ENCODE measurements at places on chromosomes 4 and X. TPM values are rescaled to one million over a fixed set of nuclear protein-coding genes. Genes with fewer than 3 reads are reported as not detected.

SLC16A2 gene
- total RNA-seq, result 8.2 TPM

GLOD5 gene
- total RNA-seq, result not detected

ADH1A gene
- total RNA-seq, result not detected

ANK2 gene
- 208 TPM for total RNA-seq

FGF13 gene
- 1.2 TPM for total RNA-seq

DMD gene
- total RNA-seq, result 256 TPM

TBX22 gene
- not detected for total RNA-seq

HSFX1 gene
- total RNA-seq, result 2.0 TPM

CACNA1F gene
- 0.08 TPM for total RNA-seq

AFP gene
- not detected for total RNA-seq

BCOR gene
- 24.2 TPM for total RNA-seq

EDNRA gene
- 15.4 TPM for total RNA-seq

GSPT2 gene
- total RNA-seq, result 8.6 TPM

ARX gene
- total RNA-seq, result not detected

CCNQ gene
- 23.3 TPM for total RNA-seq

BANK1 gene
- 0.22 TPM for total RNA-seq

DNA sequence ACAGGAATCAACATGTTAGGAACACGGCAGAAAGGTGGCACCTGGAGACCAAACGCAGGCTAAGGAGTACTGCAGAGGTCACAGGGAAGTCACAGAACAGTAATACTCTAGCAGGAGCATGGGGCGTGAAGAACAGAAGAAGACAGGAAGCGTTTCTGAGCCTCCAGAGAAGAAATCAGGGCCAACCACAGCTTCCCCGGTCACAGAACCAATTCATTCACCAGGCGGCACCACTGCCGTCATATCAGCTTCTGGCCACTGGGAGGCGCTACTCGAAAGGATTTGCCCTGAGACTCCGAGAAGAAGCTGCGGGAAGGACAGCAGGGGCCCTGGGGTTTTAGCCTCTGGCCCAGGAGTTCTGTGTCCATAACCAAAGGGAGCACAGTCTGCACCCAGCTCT lies 78.0 kb upstream of the DRD5 start:
- DNase-seq, result no peak

- no peak for DNase-seq
Measured at GRCh38 chr4:29536745-29537144, 1183.4 kb upstream of the PCDH7 start.

DNA sequence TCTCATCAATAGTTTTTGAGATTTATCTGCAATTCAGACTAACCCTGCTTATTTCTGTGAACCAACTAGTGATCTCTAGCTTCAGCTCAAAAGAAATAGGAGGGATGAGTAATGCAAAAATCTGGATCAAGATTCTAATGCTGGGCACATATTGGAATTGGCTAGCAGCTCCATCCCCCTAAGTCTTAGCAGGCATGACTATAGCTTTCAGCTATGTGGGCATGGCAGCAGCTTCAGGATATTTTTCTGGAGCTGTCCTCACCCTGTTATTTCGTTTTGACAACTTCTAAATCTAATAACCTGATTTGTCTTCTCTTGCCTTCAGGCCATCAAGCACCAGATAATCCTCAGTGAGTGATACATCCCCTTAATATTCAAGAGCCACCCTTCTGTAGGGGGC lies 50.8 kb upstream of the GNPDA2 start:
- no peak for DNase-seq

- no peak for DNase-seq
Measured at GRCh38 chr4:89422441-89422990, 114.9 kb upstream of the GPRIN3 start.

DNA sequence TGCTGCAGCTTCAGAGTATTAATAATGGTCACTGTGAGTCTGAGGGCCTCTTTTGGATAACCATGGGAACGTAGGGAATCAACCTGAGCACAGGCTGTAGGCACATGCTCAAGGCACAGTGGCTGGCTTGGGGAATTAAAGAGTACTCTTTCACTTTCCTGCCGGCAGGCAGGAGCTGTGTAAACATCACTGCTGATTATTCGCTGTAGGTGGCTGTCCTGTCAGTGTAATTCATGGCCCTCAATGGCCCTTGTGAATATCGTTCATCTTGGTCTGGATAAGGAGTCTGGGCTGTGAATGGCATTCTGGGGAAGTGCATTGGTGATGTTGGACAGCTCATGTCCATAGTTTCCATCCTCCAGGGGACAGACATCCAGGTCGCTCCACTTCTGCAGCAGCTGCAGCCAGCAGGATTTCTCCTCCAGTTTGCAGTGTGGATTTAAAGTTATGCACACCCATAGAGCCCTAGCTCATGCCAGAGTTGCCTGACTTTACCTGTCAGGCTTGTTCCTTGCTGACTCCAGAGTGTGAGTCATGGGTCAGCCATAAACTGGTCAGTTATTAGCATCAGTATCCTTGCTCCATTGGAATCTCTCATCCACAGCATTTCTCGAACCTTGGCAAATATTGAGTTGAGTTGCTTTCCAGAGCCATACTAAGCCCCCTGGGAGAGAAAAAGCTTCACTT lies 43.0 kb downstream of the C4orf33 start:
- DNase-seq, result no peak

DNA sequence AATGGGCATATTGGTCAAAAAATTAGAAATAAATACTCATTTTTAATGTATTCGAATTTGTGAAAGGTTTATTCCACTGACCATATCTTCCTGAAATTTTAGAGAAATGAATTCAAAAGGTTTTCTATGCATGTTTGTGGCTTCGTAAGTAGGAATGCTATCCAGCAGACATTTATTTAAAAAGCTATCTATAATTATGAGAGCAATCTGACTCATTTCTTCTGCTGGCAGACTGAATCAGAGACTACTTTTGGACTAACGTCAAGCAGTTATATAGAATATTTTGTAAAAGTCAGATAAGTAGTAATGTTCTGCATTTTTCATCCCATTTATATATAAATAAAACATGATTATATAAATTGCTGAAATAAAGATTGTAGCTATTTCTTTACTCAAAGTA lies 125.0 kb downstream of the SPCS3 start:
- no peak for DNase-seq

- DNase-seq, result no peak
Measured at GRCh38 chr4:138949866-138950265, 65.7 kb upstream of the NOCT start.

GRCh38 chr4:55545641-55546505 lies 836 bp downstream of the CLOCK start:
- DNase-seq, result peak; percentile 87

GRCh38 chrX:71215338-71215912 lies 7.6 kb upstream of the GJB1 start:
- DNase-seq, result no peak

GRCh38 chr4:6761649-6762615 lies 20.6 kb upstream of the KIAA0232 start:
- DNase-seq, result no peak

DNA sequence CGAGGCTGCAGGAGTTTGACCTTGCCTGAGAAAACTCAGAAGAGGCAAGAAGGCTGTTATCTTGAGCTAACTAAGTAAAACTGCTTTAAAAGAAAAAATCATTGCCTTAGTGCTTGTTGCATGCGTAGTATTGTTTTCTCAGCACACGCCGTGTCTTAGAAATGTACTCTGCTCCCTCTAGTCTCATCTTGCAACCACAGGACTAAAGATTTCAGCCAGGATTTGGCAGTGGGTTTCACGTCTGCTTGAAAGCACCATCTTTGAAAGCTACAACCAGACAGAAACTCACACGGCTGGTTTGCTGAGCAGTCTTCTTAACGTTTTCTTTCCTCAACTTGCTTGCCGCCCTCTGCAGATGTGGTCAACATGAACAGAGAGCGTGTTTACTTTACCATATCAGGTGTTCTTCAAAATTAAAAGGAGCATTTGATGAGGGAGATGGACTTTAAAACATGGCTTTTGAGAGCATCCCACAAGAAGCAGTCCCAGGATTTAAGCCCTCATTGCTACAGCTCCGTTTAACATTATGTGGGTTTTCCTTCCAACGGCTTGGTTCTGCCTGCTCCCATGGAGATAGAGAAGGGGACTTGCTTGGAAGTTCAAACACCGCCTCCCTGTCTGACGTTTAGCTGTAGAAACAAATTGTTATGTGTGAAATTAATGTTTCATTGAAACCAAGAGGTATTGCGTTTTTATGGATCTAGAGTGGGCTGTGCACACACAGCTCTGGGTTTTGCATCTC lies 3.4 kb downstream of the SORCS2 start:
- DNase-seq, result peak; percentile 51

GRCh38 chr4:31193521-31193920 lies 473.4 kb downstream of the PCDH7 start:
- DNase-seq, result no peak

- no peak for DNase-seq
Measured at GRCh38 chr4:98568941-98569663, 89.3 kb downstream of the TSPAN5 start.

DNA sequence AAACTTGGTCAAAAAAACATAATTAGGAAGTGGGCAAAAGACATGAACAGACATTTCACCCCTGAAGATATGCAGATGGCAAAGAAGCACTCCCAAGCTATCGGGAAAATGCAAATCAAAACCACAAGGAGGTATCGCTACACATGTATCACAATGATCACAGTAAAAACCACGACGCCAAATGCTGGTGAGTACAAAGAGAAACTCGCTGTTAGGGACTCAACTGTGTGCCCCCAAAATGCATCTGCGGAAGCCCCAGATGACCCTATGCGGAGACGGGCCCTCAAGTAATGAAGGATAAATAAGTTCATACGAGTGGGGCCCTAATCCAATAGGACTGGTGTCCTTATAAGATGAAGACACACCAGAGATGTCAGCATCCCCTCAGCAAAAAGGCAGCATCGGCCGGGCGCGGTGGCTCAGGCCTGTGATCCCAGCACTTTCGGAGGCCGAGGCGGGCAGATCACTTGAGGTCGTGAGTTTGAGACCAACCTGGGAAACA lies 10.2 kb downstream of the GAK start:
- DNase-seq, result peak; percentile 36

GRCh38 chr4:121977251-121978171 lies 25.7 kb upstream of the TRPC3 start:
- no peak for DNase-seq

DNA sequence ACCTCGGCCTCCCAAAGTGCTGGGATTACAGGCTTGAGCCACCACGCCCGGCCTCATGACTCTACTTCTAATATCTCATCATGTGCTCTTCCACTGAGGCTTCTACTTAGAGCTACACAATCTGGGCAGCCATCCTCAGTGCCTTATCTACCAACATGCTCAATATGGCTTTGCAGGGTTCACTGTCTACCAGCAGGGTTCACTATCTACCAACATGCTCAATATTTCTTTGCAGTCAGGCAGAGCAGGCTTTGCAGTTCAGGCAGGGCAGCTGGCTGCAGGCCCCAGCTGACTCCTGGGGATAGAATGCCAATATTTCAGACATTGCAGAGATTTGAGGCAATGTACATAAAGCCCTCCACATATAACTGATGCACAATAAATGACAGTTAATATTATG lies 47.5 kb downstream of the PKD2 start:
- DNase-seq, result no peak

DNA sequence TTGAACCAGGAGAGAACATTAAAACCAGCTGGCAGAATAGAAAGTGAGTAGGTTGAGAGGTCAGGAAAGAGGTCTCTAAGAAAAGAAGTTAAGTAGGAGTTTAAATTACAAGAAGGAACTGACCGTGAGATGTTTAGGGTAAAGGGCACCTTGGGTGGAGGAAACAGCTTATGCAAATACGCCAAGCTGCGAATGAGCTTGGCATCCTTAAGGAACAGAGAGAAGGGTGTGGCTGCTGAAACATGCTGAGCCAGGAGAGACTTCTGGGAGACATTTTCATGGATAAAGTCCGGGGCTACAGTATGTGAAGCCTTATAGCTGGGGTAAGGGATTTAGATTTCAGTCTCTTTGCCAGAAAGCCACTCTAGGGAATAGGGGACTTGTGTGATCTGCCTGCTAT lies 249.1 kb downstream of the KCNIP4 start:
- no peak for DNase-seq

DNA sequence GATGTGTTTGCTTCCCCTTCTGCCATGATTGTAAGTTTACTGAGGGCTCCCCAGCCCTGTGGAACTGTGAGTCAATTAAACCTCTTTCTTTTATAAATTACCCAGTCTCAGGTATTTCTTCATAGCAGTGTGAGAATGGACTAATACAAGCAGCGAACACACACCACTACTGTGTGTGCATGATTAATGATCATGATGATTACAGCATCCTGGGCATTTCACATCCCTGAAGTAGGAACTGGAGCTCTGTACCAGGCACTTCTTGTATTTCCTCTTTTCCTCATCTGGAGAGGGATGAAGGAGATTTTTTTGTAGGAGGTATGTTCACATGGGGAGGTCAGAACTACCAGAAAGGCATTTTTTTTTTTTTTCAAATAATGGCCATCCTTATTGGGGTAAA lies 60.8 kb downstream of the PPM1K start:
- no peak for DNase-seq

GRCh38 chrX:139446832-139447231 lies 83.7 kb upstream of the F9 start:
- no peak for DNase-seq

GRCh38 chrX:21715825-21716224 lies 42.1 kb downstream of the SMPX start:
- no peak for DNase-seq

- DNase-seq, result no peak
Measured at GRCh38 chrX:139851730-139852129, 81.1 kb downstream of the ATP11C start.

DNA sequence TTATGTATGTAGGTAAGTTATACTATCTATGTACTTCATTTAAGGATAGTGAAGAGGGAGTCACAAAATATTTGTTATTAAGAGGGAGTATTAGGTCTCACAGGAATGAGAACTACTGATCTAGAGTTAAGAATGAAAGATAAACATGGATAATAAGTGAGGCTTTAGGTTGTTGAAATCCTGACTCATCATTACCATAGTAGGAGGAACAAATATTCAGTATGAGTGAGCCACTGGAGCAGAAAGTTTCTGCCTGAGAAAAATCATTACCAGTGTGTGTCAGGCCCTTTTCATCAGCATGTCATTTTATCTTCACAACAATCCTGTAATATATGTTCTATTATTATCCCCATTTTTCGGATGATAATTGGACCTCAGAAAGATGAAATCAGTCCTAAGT lies 27.2 kb upstream of the IGSF1 start:
- DNase-seq, result no peak

DNA sequence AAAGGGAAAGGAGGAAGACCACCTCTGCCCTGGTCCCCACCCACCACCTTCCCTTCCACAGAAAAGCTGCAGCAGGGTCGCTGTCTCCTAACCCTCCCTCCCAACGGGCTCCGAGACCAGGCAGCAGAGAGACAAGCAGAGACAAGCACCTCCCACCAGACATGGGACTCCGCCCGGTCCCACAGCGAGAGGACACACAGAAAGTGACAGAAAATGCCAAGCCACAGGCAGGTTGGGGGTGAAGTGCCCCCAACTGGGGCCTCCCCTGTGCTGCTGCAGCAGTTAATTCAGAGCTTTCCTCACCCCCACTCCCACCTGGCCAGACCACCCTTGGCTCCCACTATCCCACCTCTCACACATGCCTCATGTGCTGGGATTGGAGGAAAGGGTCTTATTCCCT lies 64.4 kb upstream of the AFAP1 start:
- DNase-seq, result no peak

- DNase-seq, result no peak
Measured at GRCh38 chr4:139655116-139655515, 10.5 kb upstream of the MGST2 start.
